Midbrain (tissue), 1 donor: ENCODE measurements at places on chromosomes 5 and 9.

DNA sequence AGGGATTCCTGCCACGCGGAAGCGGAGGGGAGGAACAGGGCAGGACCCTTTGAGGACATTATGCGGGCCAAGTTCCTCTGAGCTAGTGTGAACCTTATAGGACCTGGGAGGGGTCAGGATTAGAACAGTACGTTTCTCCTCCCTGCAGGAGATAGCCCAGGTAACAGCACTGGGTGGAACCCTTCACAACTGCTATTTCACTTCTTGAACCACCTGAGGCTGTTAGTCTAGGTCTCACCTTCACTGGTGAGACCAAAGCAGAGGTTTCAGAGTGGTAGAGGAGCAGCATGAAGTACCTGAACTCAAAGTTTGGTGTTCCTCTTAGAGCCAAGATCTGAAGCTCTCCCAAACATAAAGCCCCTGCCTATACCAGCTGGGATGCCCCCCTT is 832 bp downstream of the EIF4EBP3 start:
- DNase-seq: no peak

DNA sequence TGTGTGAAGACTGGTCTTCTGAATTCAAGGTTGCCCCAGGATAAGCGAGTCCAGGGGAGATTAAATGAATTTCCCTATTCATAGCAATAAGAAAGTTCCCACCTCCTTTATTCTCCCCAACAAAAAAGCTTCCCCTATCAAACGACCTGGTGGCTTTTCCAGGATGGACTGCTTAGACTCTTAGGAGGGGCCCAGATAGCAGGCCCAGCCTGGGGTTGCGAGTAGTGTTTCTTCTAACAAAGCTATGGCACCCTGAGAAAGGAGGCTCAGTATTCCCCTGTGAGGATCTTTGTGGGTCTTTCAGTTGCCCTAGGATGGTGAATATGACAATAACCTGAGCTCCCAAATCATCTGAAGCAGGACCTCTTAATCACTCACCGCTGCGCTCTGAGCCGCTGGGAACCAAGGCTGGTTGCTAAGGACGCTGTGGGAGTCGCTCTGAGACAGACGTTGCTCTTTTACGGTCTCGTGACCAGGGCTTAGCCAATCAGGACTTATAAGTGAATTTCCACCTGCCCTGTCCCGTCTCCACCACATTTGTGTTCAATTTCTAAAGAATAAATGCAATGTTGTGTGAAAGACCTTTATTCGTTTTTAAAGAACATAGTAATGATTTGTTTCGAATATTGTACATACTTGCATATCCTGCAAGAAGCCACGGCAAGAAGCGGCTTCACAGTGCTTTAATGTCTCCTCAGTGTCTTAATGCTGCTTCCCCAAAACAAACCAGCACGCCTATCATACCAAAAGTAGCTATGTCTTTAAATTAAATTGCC is at the start of gene TMEM232:
TMEM232 (minus strand) TSS at position 423 of the 776 bp plus-strand sequence. CDS start 59,319 bp downstream, outside the sequence.
- DNase-seq: peak; percentile 70

GRCh38 chr9:68861436-68861835 is 152.5 kb downstream of the PRKACG start:
- DNase-seq: no peak

GRCh38 chr9:114081441-114082016 is 3.4 kb upstream of the AMBP start:
- DNase-seq: no peak

GRCh38 chr5:7705261-7705660 is 145.7 kb downstream of the CFAP90 start:
- no peak for DNase-seq
